ENCODE measurements at places on chromosomes 12 and 14.

DNA sequence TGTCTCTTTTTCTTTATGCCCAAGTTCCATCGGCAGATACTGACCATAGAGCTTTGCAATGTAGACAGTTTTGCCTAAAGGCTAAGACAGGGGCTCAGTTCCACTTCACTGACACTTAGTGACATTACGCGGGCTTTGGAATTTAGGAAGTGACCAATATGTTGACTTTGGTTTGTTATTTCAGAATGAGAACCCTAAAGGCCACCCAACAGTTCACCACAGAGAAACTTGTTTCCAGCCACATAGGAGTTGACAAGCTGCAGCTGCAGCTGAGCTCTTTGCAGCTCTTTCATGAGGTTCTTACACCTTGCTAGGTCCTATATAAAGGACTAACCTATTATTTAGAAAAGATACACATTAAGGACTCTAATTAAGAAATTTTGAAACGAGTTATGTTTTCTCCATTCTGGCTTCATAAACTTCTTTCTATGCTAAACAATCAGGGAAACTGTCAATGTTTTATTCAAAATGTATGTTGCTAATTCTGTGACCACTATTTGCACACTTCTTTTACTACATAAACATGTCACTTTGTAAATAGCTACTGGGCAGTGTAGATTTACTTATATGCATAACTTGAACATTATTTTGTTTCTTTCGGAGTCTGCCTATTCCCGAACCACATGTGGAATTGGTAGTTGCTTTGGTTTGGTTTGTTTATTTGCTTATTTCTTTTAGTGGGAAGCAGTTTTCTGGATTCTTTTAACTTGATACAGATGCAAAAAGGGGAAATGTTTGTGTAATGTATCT is 18.5 kb upstream of the KLRD1 start:
- DNase-seq, result no peak

- DNase-seq, result peak; percentile 71
Measured at GRCh38 chr12:122646517-122647217, 56.5 kb downstream of the HCAR2 start.

DNA sequence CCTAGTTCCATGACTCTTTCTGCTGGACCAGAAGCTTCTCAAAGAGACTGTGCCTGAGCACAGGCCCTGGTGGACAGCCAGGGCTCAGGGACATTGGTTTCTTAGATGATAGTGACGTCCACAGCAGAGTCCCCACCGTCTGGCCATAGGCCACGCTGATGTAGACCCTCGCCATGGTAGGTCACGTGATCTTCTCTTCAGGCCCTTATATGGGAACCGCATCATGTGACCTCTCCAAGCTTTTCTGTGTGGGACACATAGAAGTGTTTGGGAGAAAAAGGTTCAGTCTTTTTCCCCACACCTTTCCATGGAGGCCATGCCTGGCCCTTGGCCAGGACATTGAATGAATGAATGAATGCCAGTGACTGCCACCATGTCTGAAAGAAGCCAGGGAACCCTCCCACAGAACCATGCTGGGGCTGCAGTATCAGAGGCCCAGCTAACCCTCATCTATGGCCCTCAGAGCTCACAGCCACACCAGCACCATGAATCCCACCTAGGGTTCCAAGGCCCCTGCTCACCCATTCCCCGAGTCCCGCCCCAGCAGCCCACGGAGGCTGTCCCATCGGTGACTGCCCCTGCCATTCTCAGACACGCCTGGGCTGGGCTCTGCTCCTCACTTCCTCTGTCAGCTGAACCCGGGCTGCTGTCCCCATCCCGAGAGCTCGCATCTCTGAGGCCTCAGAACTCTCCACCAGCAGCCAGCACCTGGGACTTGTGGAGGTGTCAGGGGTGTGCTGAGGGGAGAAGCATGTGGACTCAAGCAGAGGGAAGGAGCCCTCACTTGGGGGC is 292.1 kb downstream of the ADGRD1 start:
- no peak for DNase-seq

GRCh38 chr12:18141048-18141982 is 51.3 kb upstream of the RERGL start:
- peak; percentile 75 for DNase-seq

- no peak for DNase-seq
Measured at GRCh38 chr12:49894751-49895148, 8.9 kb downstream of the FAIM2 start.

DNA sequence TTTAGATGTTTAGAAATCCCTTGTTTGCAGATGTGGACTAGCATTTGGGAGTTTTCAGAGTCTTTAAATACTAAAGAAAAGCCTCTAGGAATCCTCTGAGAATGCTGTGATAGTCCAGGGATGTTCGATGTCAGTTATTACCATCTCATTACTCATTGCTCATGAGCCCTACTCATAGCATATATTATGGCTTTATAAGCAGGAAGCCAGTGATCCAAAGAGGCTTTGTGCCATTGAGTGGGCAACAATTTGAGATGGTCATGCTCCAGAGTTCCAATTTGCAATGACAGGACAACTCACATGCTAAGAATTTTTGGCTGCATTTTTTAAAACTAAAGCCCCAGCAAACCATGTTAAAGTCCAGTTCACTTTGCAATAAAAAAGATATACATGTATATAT is 163.0 kb downstream of the OTOGL start:
- DNase-seq, result peak; percentile 21

GRCh38 chr12:92206596-92206995 is 61.0 kb upstream of the BTG1 start:
- DNase-seq, result no peak

GRCh38 chr12:67426067-67426466 is 156.9 kb downstream of the CAND1 start:
- peak; percentile 88 for DNase-seq

- DNase-seq, result no peak
Measured at GRCh38 chr14:78142998-78143397, 27.2 kb upstream of the NRXN3 start.

- no peak for DNase-seq
Measured at GRCh38 chr12:93306636-93307035, 71.1 kb upstream of the NUDT4 start.

DNA sequence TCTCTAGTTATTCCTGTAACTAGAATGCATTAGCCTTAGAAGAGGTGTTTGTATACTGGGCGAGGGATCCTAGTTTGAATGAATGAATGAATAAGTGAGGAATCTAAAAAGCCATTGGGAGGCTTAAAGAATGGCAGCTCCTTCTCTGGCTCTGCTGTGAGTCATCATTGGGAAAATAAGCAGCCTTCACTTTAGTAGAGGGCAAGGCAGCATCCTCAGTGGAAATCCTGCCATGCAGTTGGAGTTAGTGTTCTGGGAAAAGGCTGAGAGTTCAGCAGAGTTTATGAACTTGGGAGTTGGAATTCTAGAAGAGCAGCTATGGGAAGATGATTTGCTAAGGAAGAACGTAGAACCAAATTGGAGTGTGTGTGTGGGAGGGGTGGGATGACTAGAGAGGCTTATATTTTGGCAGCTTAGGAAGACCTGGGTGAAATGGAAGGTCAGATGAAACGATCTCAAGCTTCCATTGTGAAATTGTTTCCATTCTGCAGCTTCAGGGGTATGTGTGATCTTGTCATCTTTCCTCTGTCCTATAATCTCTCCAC is 120.8 kb downstream of the PTCSC3 start:
- no peak for DNase-seq

- no peak for DNase-seq
Measured at GRCh38 chr12:129231491-129231890, 378.2 kb downstream of the GLT1D1 start.

DNA sequence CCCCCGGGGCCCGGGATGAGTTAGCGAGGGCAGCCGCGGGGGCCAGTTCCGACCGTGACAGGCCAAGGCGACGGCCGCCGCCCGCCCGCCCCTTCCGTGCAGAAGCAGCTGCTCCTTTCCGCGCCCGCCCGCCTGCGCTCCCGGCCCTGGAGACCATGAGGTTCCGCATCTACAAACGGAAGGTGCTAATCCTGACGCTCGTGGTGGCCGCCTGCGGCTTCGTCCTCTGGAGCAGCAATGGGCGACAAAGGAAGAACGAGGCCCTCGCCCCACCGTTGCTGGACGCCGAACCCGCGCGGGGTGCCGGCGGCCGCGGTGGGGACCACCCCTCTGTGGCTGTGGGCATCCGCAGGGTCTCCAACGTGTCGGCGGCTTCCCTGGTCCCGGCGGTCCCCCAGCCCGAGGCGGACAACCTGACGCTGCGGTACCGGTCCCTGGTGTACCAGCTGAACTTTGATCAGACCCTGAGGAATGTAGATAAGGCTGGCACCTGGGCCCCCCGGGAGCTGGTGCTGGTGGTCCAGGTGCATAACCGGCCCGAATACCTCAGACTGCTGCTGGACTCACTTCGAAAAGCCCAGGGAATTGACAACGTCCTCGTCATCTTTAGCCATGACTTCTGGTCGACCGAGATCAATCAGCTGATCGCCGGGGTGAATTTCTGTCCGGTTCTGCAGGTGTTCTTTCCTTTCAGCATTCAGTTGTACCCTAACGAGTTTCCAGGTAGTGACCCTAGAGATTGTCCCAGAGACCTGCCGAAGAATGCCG is 699 bp downstream of the MGAT2 start:
- DNase-seq, result peak; percentile 68

DNA sequence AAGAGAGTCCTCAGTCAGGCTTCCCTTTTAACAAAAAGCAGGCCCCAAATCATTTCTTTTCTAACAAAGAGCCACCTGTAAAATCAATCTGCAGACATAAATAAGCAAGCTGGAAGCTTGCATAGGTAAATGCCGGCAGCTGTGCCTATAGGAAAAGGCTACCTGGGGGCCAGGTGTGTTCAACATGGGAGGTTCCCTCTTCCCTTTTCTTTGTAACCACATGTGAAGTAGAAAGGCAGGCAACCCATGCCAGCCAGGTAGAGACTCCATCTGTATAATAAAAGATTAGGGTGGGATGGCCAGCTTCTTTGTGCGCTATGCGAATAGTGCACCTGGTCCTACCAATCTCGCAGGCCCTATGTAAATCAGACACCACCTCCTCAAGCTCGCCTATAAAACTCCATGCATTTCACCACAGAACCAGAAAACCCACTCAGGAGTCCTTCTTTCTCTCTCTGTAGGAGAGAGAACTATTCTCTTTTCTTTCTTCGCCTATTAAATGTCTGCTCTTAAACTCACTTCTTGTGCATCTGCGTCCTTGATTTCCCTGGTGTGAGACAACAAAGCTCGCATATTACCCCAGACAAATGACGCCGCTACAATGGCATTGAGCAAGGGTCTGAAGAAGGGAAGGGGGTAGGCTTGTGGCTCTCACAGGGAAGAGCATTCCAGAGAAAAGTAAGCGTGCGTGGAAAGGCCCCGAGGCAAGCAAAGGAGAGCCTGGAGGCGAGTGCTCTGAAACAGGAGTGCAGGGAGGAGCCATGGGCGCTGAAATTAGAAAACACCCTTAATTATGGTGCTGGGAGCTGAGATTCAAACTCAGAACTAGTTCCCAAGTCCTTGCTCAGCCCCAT is 67.2 kb downstream of the TTC9 start:
- no peak for DNase-seq

DNA sequence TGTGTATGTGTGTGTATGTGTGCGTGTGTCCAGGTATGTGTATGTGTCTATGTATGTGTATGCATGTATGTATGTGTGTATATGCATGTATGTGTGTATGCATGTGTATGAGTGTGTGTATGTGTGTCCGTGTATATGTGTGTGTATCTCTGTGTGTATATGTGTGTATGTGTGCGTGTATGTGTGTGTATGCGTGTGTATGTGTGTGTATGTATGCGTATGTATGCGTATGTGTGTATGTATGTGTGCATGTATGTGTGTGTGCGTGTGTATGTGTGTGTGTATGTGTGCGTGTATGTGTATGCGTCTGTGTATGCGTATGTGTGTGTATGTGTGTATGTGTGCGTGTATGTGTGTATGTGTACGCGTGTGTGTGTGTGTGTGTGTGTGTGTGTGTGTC is 31.6 kb downstream of the CHST11 start:
- DNase-seq, result no peak

DNA sequence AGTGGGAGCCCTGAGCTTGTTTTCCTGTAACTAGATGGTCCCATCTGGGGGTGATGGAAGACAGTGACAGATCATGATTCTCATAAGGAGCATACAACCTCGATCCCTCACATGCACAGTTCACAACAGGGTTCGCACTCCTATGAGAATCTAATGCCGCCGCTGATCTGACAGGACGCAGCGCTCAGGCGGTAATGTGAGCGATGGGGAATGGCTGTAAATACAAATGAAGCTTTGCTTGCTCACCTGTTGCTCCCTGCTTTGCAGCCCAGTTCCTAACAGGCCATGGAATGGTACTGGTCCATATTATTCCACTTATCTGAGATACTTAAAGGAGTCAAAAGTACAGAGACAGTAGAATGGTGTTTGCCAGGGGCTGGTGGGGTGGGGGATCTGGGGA is 9.9 kb upstream of the CEP83 start:
- no peak for DNase-seq

GRCh38 chr14:105066240-105067071 is 1.2 kb upstream of the GPR132 start:
- no peak for DNase-seq

GRCh38 chr12:124938108-124938507 is 23.7 kb upstream of the UBC start:
- no peak for DNase-seq

- DNase-seq, result no peak
Measured at GRCh38 chr14:88628462-88628861, 65.6 kb downstream of the ZC3H14 start.

- DNase-seq, result peak; percentile 18
Measured at GRCh38 chr12:108815875-108816594, 41.3 kb downstream of the SSH1 start.

GRCh38 chr14:100736269-100737180 is 9.8 kb downstream of the DLK1 start:
- no peak for DNase-seq

- no peak for DNase-seq
Measured at GRCh38 chr14:73049428-73049827, 8.9 kb upstream of the RBM25 start.

DNA sequence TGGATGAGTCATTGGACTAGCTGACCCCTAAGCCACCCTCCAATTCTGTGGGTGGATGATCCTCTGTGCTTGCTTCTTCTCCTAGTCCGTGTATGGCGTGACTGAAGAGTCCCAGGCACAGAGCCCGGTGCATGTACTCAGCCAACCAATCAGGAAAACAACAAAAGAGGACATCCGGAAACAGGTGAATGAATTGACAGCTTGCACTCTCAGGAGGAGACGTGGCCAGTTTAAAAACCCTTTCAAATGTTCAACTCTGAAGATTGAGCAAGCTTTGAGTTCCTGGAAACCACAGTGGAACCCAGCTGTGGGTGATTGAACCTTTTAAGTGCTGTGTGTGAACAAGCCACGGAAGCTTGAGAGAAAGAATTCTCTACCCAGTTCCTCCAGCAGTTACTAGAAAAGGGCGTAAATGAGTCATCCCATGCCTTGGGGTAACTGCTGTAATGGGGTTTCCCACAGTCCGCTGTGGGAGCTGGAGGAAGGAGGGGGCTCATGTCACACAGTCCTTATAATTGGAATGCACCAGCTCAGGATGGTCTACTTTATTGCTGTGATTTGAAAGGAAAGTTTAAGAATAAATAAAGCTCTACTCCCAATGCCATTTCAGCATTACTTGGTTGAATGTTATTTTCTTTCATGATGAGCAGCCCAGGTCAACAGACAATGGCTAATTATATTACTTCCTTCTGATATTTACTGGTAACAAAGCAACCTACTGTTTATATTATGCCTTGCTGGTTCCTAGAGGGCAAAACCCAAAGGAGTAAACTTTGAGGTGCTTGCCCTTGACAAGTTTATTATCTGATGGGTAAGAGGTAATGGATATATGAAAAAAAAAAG is 417.0 kb downstream of the DPF3 start:
- peak; percentile 95 for DNase-seq
